Gastroesophageal sphincter (tissue), 4 donors: ENCODE measurements at places on chromosomes 13 and 19.

- ATAC-seq: no peak
Measured at GRCh38 chr19:14830702-14831101, 4.3 kb downstream of the OR7A5 start.

GRCh38 chr13:109707044-109707741 is 79.2 kb downstream of the IRS2 start:
- no peak for ATAC-seq

DNA sequence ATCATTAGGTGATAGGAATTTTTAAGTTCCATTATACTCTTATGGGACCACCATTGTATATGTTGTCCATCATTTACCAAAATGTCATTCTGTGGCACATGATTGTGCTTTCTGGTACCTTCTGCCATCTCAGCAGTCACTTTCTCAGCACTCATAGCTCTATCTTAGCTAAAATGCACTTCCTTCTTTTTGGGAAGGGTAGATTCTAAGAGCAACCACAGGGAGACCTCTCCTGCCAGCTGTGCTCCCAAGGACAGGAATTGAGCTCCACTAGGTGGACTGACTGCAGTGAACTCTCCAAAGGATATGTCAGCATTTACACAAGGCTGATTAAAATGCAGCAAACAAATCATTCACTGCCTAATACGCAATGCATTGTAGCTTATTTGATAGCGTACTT is 91.8 kb upstream of the OBI1 start:
- ATAC-seq: no peak

DNA sequence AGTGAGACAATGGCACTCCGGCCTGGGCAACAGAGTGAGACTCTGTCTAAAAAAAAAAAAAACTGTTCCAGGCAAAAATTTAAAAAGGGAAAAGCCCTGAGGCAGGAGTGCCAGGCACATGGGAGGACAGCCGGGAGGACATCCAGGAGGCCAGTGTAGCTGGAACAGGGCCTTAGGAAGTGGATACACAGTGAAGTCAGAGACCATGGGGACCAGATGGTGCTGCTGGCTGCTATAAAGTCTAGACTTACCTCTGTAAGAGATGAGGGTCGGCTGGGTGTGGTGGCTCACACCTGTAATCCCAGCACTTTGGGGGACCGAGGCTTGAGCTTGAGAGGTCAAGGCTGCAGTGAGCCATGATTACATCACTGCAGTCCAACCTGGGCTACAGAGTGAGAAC is 15.0 kb downstream of the HAS1 start:
- no peak for ATAC-seq

DNA sequence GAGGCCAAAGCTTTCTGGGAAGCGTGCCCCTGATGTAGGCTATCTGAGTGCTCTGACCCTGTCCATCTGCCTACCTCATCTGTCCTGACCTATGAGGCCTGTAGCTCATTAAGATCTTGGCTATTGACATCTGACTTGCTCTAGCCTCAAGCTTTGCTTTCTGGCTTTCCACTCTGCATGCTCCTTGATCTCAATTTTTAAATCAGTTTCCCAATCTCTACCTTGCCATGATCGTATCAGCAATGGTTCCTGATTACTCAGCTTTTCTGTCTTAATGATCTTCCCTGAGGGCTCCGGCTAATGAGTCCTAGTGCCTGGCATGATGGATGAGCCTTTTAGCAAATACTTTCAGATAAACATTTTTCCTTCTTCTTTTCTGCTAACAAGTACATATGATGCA is 262.0 kb downstream of the NDFIP2 start:
- ATAC-seq: no peak

DNA sequence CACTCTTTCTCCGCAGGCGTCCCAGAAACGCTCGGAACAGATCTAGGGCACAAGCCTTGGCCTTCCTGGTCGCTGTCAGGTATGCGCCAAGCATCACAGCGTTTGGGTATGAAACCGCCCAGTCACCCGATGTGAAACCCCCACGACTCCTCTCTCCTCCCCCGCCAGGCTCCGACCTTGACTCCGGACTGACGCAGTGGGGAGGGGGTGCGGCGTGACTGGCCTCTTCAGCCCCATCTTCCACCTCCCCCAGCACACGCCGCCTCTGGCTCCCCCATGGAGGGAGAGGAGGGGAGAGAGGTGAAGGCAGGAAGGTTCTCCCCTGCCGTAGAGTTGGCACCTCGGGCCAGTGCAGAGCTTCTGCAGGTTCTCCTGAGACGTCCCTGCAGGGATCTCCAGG is 22.0 kb upstream of the ARHGEF7 start:
- ATAC-seq: no peak

DNA sequence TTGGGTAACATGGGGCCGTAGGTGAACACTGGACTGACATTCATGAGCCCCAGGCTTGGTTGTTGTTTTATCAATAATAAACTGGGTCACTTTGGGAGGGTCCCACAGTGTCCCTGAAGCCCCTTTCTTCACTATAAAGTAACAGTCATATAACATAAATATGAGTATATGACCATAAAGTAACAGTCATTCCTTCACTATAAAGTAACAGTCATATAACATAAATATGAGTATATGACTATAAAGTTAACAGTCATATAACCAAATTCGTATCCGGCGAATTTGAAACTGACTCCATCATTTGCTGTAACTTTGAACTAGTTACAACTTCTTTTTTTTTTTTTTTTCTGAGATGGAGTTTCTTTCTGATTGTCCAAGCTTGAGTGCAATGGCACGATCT is 210.3 kb downstream of the KATNAL1 start:
- no peak for ATAC-seq

DNA sequence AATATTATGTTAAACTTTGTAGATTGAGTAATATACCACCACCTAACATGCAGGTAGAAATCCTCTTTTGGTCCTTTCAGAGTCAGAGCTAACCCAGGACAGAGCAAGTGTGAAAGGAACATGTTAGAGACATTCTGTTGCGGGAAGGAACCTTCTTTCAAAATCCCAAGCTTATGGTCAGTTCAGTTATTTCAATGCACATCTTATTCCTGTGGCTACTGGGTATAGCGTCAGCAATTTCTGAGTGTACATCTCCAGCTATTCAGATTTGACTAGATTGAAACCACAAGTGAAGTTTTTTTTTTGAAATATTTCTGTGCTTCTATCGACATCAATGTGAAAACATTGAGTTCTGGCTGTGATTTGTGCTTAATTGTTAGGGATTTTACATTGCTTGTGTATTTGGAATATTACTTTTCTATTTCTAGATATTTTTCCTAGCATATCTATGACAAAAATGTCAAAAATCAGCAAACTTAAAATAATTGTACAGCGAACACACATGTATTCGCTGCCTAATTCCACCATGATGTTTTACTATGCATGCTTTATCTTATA is 165.3 kb downstream of the LMO7 start:
- ATAC-seq: no peak

GRCh38 chr19:49149652-49150105 is 5.5 kb downstream of the HRC start:
- peak; percentile 67 for ATAC-seq

- no peak for ATAC-seq
Measured at GRCh38 chr19:16834747-16835146, 5.5 kb downstream of the SIN3B start.

GRCh38 chr13:94849254-94849653 is 136.9 kb upstream of the SOX21 start:
- no peak for ATAC-seq

GRCh38 chr19:48603001-48603400 is 3.5 kb upstream of the SPACA4 start:
- ATAC-seq: no peak

DNA sequence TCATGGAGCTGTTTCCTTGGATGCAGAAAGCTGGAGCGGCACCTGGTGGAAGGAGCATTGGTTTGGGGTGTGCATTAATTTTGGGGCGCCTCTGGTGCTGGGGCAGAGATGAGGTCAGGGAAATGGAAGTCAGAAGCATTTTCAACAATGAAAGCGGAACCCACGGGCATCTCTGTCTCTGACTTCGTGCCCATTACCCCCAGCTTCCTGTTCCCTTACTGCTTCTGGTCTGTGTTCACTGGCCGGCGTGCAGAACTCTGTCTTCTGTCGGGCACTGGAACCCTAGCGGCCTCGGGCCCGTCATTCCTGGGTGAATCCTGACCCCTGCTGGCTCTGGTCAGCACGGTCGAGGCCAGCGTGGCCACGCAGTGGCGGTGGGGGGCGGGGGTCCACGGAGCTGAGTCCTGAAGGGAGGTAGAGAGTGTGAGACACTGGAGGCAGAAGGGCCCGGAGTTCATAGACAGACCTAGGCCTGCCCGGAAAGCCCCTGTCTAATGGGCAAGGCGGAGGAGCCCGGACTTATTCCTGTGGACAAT is 7.9 kb upstream of the LINGO3 start:
- ATAC-seq: peak; percentile 71

GRCh38 chr13:41345165-41345913 is 34.3 kb downstream of the NAA16 start:
- ATAC-seq: no peak

- peak; percentile 98 for ATAC-seq
Measured at GRCh38 chr19:57559404-57560025, at the start of gene ZNF550. Gene ZNF550, minus strand, starts transcription at chr19:57559863. Its CDS starts 181 bp downstream, at chr19:57559682.

DNA sequence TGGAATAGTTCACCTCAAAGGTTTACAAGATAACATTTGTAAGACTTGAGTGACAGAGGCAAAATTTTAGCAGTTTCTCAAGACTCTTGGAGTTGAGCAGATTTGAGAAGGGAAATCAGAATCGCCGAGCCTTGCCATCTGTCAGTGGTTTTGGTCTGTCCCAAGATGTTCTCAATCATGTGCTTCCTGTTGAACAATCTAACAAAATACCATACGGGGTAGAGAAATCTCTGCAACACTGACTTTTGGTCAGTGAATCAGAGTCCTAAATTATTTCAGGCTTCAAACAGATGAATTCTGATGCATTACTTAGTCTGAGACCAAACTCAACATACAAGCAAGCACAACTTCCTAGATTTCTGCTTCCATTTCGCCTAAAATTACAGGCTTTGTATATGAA is 3.8 kb downstream of the KCTD12 start:
- ATAC-seq: no peak

GRCh38 chr13:34430294-34430693 is 511.8 kb upstream of the NBEA start:
- ATAC-seq: no peak

GRCh38 chr13:58953638-58954037 is 1210.1 kb downstream of the DIAPH3 start:
- ATAC-seq: no peak

DNA sequence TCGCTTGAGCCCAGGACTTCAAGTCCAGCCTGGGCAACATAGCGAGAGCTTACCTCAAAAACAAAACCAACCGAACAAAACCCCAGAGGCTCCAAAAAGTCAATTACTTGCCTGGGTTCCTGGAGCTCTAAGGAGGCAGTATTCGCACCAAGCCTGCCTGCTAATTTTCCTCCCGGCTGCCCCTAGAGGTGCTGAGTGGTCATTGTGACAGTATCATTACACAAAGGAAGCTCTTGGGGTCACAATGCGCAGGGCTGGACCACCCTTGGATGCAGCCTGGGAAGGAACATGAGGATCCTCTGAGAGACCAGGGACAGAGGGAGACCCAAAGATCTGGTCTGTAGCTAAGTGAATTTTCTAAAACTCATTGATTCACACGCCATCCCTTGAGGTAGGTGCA is 8.5 kb upstream of the PEX11G start:
- no peak for ATAC-seq

- ATAC-seq: no peak
Measured at GRCh38 chr19:29439688-29440550, 85.9 kb upstream of the VSTM2B start.

- no peak for ATAC-seq
Measured at GRCh38 chr13:42539670-42540069, 34.3 kb upstream of the TNFSF11 start.

- peak; percentile 7 for ATAC-seq
Measured at GRCh38 chr19:10653482-10653731, 739 bp upstream of the ILF3 start.

GRCh38 chr13:112058519-112058873 is 8.5 kb upstream of the SOX1 start:
- no peak for ATAC-seq

DNA sequence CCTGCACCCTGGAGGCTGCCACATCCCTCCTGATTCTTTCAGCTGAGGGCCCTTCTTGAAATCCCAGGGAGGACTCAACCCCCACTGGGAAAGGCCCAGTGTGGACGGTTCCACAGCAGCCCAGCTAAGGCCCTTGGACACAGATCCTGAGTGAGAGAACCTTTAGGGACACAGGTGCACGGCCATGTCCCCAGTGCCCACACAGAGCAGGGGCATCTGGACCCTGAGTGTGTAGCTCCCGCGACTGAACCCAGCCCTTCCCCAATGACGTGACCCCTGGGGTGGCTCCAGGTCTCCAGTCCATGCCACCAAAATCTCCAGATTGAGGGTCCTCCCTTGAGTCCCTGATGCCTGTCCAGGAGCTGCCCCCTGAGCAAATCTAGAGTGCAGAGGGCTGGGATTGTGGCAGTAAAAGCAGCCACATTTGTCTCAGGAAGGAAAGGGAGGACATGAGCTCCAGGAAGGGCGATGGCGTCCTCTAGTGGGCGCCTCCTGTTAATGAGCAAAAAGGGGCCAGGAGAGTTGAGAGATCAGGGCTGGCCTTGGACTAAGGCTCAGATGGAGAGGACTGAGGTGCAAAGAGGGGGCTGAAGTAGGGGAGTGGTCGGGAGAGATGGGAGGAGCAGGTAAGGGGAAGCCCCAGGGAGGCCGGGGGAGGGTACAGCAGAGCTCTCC is 6.9 kb upstream of the CEACAM5 start:
- no peak for ATAC-seq

GRCh38 chr13:93981426-93981977 is 498.0 kb downstream of the DCT start:
- ATAC-seq: no peak

- ATAC-seq: no peak
Measured at GRCh38 chr13:76519685-76520084, 366.5 kb downstream of the KCTD12 start.

GRCh38 chr13:78460176-78460575 is 143.2 kb downstream of the POU4F1 start:
- ATAC-seq: no peak

DNA sequence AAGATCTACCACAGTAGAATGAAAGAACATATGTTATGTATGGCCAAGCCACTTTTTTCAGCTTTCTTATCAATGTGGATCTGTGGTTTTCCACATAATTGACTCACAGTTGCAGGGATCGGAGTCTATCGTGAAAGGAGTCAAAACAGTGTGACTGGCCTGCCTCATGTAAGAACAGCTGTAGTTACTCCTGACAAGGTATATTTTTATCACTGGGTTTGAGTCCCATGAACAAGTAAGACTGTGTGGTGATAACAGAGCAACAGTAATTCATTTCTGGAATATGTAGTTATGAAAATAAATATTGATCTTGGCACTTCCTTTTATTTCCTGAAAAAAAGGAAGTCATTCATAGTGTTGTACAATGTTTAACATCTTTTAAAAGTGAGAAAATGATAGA is 416.6 kb downstream of the KLF12 start:
- ATAC-seq: no peak

- ATAC-seq: no peak
Measured at GRCh38 chr13:21546372-21546771, 57.6 kb downstream of the MICU2 start.
